ENCODE measurements at places on chromosomes 1 and 21.

DNA sequence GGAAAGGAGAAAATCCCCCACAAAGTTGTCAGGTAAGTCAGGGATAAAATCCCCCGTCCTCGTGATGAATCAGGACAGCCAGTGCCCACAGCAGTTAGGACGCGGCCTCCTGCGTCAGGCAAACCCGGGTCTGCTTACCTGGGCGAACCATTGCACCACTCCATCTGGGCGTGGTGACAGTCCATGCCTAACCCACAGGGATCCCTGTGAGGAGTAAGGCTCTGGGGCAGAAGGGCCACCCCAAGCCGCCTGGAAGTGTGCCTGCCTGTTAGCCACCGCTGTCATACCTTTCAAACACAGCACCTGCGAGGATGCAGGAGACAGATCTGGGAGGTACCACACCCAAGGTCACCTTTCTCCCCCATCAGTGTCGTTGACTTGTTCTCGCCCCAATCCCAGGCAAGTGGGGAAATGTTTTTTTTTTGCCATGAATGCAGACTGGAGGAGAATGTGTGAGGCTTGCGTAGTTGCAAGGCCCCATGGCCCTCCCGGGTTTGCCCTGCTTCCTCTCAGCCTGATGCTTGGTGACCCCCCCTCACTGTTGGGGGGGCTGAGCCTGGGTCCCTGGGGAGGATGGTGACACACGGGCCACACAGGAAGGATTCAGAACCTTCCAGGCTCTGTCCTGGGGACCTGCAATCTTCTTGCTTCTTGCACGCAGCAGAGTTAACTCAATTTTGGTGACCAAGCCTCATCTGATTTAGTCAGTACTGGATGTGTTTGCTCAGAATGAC is 107.0 kb downstream of the PGBD5 start:
- DNase-seq: no peak

DNA sequence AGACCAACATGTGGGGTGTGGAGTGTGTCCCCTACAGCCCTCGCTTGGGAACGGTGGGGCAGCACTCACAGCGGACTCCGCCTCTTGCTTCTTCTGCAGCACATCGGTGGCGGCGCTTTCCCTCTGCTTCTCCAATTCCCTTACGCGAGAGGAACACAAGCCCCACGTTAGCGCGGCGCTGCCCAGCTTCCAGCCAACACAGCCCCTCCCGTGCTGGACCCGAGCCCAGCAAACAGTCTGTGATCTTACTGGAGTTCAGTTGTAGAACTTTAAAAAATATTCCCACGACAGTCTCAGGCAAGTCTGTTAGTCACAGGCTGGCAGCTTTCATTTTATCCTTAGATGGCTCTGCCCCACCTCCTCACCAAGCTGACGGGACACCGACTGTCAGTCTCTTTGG is 13.6 kb downstream of the THAP3 start:
- no peak for DNase-seq

DNA sequence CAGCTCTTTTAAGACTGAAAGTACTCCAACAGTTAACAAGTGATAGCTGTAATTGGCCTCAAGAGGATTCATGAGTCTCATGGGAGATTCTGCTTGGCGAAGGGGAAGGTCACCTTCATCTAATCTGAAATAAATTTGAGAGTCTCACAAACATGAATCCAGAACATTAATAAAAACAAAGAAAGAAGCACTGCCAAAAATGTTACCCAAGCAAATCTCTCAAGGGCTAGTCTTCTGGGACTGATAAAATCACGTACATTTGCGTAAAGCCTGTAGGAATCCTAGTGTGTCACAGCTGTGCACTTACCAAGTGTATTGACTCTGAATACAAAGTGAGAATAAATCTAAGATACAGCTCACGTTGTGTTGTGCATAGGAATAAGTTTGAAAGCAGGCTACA is 21.2 kb upstream of the NUF2 start:
- DNase-seq: no peak

DNA sequence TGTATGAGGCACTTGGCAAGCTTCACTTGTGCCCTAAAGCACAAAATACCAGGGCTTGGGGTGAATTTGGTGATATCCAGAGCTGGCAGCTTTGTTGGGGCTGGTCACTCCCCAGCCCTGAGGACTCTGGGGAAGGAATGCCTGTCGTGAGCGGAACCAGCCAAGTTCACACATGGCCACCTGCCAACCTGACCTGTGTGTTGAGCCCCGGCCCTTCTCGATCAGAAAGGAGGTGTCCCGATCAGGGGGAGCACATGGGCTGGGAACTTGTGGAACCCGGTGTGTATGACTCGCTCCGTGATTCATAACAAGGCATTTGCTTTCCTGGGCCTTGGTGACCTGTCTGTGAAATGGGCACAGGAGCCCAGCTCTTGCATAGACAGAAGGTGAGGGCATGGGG is 43.1 kb downstream of the AGPAT3 start:
- no peak for DNase-seq

- no peak for DNase-seq
Measured at GRCh38 chr1:24443241-24443656, 27.6 kb downstream of the NIPAL3 start.

DNA sequence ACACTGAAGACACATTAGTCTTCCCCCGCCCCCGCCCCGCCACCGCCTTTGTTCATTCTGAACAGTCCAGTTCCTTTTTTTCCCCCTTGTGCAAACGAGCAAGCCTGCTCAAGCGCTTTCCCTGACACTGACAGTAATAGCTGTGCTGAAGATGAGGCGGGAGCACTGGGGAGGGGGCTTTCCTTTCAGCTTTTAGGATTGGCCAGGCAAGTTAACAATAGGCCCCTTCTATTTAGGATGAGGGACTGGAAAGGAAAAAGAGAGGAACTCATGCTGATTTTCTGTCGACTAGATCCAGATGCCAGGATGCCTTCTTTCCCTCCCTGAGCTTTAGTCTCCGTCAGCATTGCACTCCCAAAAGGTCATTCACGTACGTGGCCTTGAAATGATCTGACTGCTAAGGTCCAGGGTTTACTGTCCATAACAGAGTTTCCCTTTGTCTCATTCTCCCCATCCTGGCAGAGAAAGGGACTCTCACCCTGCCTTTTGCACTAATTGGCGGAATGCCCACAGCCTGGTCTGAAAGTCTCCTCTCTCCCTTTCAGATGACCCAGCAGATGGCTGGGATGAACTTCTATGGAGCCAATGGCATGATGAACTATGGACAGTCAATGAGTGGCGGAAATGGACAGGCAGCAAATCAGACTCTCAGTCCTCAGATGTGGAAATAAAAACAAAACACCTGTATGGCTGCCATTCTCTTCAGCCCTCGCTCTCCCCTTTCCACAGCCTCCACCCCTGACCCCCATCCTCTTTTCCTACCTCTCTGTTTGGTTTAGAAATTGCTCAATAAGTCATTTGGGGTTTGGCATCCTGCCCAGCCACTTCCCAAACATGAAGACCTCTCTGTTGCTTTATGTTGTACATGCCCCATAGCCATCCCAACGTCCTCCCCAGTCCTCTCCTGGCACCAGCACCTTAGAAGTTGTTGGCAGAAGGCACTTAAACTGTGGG is 28.6 kb upstream of the ZFP69B start:
- no peak for DNase-seq

- no peak for DNase-seq
Measured at GRCh38 chr1:90591355-90591969, 125.6 kb downstream of the BARHL2 start.

GRCh38 chr1:92934395-92935378 is 26.6 kb downstream of the DIPK1A start:
- no peak for DNase-seq

- no peak for DNase-seq
Measured at GRCh38 chr1:14508613-14509012, 89.9 kb upstream of the KAZN start.

DNA sequence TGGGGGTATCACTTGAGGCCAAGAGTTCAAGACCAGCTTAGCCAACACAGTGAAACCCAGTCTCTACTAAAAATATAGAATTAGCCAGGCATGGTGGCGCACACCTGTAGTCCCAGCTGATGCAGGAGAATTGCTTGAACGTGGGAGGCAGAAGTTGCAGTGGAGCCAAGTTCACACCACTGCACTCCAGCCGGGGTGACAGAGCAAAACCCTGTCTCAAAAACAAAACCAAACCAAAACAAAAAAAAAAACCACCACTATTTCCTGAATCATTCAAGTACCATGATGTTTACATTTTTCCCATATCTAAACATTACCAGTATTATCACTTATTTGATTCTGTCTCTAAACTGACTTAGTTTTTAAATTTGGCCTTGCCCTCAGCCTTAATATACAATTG is 29.5 kb downstream of the TUT4 start:
- no peak for DNase-seq

- no peak for DNase-seq
Measured at GRCh38 chr1:81596341-81596740, 204.4 kb upstream of the ADGRL2 start.

DNA sequence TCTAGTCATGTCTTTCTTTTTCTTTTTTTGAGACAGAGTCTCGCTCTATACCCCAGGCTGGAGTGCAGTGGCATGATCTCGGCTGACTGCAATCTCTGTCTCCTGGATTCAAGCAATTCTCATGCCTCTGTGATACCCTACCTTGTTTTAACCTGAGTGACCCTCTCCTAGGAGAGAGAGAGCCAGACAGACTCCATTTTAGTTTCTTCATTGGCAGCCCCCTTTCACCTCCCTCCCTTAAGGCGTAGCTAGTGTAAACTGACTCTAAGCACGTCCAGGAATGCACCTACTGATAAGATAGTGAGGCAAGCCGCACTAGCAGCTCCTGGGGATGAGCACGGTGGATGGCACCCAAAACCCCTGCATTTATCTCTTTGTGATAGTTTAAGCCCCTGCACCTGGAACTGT is 5.2 kb upstream of the PKNOX1 start:
- DNase-seq: no peak

DNA sequence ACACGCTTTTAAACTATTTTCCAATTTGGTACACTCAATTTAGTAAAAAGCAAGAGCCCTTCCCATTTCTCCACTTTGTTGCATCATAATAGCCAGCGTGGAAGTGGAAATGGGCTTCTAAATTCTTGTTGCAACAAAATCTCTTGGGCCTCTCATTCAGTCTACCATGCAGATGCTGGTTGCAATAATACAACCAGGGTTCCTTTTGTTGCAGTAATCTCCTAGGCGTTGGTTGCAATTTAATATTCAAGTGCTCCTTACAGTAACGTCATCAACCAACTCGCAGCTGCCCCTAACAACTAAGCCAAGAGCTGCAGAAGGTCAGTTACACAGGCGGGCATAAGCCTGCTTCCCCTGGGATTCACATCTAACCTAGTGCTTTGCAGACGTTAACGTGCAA is 2.7 kb upstream of the HDGF start:
- no peak for DNase-seq

DNA sequence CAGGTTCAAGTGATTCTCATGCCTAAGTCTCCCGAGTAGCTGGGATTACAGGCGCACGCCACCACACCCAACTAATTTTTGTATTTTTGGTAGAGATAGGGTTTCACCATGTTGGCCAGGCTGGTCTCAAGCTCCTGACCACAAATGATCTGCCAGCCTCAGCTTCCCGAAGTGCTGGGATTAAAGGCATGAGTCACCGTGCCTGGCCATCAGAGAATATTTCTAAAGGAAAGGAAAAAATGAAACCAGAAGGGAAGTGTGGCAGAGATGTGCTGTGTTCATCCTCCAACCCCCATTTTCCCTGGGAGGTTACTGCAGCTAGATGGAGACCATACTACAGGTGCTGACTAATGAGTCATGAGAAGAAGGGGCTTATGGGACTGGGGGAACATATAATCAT is 964.1 kb downstream of the TTLL7 start:
- DNase-seq: no peak

DNA sequence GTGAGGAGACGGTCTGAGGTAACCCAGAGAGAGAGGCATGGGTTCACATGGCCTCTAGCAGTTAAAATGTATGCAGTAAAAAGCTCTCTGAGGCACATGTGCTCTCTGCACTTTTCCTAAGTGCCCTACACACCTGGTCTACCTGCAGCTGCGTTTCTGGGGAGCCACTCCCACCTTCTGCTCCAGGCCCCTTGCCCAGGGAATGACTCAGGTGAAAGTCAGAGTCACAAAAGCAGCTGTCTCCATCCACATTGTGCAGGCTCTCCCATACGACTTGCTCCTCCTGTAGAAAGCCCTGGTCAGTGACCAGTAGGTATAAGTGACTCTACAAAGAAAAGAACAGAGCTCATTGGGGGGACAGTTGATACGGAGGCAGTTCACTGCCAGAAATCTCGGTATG is 8.8 kb downstream of the MINDY1 start:
- no peak for DNase-seq

- no peak for DNase-seq
Measured at GRCh38 chr21:23215261-23215660, 2217.1 kb downstream of the NCAM2 start.

- DNase-seq: no peak
Measured at GRCh38 chr1:183101841-183102276, 78.6 kb downstream of the LAMC1 start.

DNA sequence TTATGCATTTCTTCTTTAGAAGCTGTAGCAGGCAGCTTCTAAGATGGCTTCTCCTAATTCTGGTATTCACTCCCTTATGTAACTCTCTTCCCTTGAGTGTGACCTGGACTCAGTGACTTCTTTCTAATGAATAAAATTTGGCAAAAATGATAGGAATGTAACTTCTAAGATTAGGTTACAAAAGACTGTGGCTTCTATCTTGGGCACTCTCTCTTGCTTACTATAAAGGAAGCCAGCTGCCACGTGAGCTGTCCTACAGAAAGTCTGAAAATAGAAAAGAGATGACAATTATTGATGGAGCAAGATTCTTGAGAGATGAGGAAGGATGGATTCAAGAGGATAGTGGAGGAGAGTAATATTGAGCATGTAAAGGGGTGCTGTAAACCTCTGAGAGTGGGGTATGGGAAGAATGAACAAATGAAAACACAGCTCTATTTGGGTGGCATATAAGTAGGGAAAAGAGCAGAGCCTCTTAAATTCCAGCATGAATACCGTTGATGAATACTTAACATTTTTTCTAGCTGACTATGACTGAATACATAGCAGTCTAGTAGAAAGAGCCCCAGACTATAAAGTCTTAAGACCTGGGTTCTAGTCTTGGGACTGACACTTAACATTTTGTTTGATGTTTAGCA is 5.5 kb downstream of the TSEN15 start:
- no peak for DNase-seq

- DNase-seq: no peak
Measured at GRCh38 chr1:177744906-177745305, 225.0 kb downstream of the SEC16B start.

GRCh38 chr1:179168536-179168935 is 60.9 kb downstream of the ABL2 start:
- DNase-seq: no peak
